ENCODE measurements at places on chromosomes 2 and 18. TPM values are rescaled to one million over a fixed set of nuclear protein-coding genes. Genes with fewer than 3 reads are reported as not detected.
A peak's percentile ranks its signal among the peaks of the same experiment; 100 is the strongest.

DNA sequence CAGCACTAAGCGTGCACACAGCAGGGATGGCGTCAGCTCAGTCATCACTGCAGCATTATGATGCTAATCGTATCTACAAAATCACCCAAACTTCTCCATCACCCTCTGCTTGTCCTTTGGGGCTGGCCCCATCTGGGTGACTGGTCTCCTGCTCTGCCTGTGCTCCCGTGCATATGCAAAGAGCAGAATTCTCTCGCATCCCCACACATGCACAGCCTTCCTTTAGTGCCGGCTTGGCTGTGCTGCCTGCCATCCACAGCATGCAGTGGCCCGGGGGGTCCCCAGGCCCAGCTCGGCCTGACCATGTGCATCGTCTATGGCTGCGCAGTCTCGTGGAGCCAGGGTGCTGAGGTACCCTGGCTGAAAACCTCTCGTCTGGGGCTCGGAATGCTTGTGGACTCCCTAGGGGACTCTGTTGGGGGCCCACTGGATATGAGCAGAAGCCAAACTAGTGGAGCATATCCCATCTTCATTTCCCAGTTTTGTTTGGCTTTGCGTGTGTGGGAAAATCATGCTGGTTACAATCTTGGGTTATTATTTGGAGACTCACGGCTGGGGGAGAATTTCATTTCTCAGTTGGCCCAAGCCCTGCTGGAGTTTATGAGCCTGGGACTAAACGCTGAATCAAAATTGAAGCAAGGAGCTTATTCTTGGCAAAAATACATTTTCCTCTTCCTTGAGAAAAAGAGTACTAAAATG lies 70.9 kb upstream of the HS6ST1 start:
- DNase-seq: no peak

GRCh38 chr2:159290289-159290907 lies 3.9 kb upstream of the WDSUB1 start:
- DNase-seq: peak; percentile 15

GRCh38 chr2:225274751-225275150 lies 124.8 kb upstream of the NYAP2 start:
- no peak for DNase-seq

- peak; percentile 42 for DNase-seq
These were observed 90.8 kb downstream of the CCBE1 start for GRCh38 chr18:59606193-59607077.

- DNase-seq: no peak
These were observed 2.4 kb upstream of the CTDP1 start for GRCh38 chr18:79677221-79677620.

- DNase-seq: no peak
These were observed 117.4 kb upstream of the ITGB6 start for GRCh38 chr2:160317181-160318099.

GRCh38 chr2:150274108-150274507 lies 213.4 kb downstream of the RND3 start:
- no peak for DNase-seq

- no peak for DNase-seq
These were observed 18.8 kb downstream of the COX7A2L start for GRCh38 chr2:42342061-42342794.

DNA sequence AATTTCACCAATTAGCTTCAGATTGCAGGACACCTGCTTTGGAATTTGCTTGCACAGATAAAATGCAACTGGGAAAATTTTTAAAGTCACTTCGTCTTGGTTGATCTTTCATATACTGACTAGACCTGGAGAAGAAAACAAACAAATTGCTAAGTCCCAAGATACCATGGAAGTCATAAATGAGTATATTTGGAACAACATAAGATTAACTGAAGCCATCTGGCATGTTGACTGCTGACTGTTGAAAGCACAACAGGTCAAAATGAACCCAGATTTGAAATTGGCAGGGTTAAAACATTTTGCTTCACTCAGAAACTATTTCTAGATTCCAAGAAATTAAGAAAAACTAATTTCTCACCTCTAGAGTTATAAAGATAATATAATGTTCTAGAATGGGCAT lies 470.7 kb downstream of the LPIN1 start:
- no peak for DNase-seq

GRCh38 chr2:8632755-8633154 lies 49.1 kb upstream of the ID2 start:
- no peak for DNase-seq

DNA sequence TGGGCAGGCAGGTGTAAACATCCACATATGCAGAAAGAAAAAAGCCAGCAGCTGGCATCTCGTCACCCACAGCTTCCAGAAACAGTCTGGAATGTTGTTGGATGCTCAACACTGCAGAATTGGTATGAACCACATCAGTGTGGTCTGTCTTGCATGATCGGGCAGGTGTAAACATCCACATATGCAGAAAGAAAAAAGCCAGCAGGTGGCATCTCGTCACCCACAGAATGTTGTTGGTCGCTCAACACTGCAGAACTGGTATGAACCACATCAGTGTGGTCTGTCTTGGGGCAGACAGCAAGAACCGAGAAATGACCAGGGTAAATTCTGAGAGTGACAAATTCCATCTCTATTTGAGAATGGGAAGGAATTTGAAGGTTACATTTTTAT lies 39.6 kb downstream of the DOCK10 start:
- DNase-seq: no peak

DNA sequence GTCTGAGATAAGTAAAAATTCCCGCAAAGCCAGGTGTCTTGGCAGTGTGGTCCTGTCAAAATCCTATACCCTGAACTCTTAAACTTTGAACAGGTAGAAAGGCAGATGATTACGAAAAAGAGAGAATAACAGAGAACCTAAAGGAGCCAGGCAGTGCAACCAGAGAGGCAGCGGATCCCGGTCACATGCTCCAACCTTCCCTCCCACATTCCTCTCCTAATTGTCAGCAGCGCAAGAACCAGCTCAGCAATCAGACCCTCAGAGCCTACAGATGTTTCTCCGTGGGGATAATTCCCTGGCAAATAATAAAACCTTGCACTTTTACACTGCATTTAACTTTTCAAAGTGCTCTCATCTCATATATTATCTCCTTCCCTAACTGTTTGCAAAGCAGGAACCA lies 124.8 kb downstream of the EPHA4 start:
- DNase-seq: no peak

GRCh38 chr18:72273025-72273424 lies 271.1 kb downstream of the CBLN2 start:
- DNase-seq: no peak

GRCh38 chr18:13300029-13300428 lies 81.5 kb downstream of the LDLRAD4 start:
- no peak for DNase-seq

GRCh38 chr2:11213090-11213638 lies 57.9 kb downstream of the SLC66A3 start:
- no peak for DNase-seq

GRCh38 chr2:36395866-36396265 lies 40.3 kb downstream of the CRIM1 start:
- DNase-seq: no peak

GLI2 gene
- polyA plus RNA-seq: 16.1 TPM

NR4A2 gene
- 1.8 TPM for polyA plus RNA-seq

SALL3 gene
- not detected for polyA plus RNA-seq

RFTN2 gene
- polyA plus RNA-seq: 17.7 TPM

ARHGAP28 gene
- 304 TPM for polyA plus RNA-seq

SERPINB5 gene
- polyA plus RNA-seq: not detected

TUBA3E gene
- 0.09 TPM for polyA plus RNA-seq

KANSL1L gene
- polyA plus RNA-seq: 54.9 TPM

Measured in right lung (tissue), 10 donors.